Occipital lobe (tissue), 3 donors: ENCODE measurements at places on chromosomes 7 and 10. TPM values are rescaled to one million over a fixed set of nuclear protein-coding genes. Genes with fewer than 3 reads are reported as not detected.
A peak's percentile ranks its signal among the peaks of the same experiment; 100 is the strongest.

Gene CABCOCO1
- 3.4 TPM for total RNA-seq

Gene HPS6
- total RNA-seq, result 17.5 TPM

Gene SYT15
- 0.47 TPM for total RNA-seq

Gene LYZL1
- not detected for total RNA-seq

Gene PNLIPRP1
- not detected for total RNA-seq

Gene GALNT17
- 13.3 TPM for total RNA-seq

Gene GPR26
- 3.1 TPM for total RNA-seq

Gene SPAM1
- total RNA-seq, result not detected

Gene ITGA8
- total RNA-seq, result 2.8 TPM

Gene FKBP6
- not detected for total RNA-seq

Gene FAM25A
- total RNA-seq, result not detected

Gene TDRD1
- total RNA-seq, result under 0.01 TPM

Gene RBM20
- total RNA-seq, result 2.2 TPM

- DNase-seq, result no peak
Measured at GRCh38 chr7:93972029-93972725, 32.0 kb downstream of the BET1 start.

DNA sequence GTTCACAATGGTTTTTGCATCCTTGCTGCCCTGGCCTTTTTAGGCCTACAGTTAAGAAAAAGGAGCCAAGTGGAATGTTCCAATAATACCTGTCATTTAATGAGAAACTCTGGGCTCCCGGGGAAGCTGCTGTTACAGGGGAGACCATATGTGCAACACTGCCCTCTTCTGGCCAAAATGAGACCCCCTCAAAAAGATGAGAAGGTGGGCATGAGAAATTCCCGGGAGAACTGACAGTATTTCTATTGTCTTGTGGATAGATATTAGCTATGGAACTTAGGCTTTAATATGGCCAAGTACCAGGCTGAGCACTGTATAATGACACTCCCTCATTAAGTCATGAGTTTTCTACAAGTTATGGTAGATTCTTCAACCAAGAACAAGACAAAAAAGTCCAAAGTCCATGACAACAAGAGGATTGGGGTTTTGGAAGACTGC, 99.4 kb downstream of the CCDC3 start:
- peak; percentile 7 for DNase-seq

- no peak for DNase-seq
Measured at GRCh38 chr7:2610898-2611297, 20.9 kb upstream of the TTYH3 start.

DNA sequence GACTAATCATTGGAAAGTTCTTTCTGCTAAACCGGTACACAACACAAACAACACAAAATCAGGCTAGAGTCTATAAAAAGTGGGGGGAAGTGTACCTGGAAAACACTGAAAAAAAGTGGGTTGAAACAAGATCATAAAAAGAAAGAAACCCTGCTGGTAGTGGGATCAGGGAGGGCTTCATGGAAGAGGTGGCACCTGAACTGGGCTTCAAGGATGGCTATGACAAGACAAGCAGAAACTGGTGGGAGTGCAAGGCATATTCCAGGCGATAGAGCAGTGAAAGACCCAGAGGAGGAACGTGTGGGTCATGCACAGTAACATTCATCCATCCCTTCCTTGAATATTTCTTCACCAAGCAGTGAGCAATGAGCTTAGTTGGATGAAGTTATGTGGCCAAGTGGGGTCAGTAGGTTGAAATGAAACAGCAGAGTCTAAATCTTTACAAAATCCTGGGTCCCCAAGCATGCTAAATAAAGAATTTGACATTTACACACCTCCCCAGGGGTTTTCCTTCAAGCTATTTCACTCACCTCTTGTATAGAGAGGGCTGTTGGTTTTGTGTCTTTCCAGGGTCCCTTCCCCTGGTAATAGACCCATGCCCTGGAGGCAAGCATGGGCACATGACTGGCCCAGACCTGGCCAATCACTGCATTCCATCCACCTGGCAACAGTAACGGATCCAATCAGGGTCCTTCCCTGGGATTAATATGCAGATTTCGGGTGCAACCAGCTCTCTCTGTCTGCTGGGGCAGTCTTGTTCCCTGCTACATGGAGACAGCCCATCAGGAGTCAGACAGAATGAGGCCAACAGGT, 38.2 kb downstream of the SPOCK2 start:
- no peak for DNase-seq

- DNase-seq, result peak; percentile 84
Measured at GRCh38 chr7:1503816-1504775, at the start of gene INTS1. Gene INTS1, minus strand, starts transcription at chr7:1504389. Its CDS starts 429 bp downstream, at chr7:1503960.

- no peak for DNase-seq
Measured at GRCh38 chr10:49278497-49278981, 20.4 kb upstream of the C10orf71 start.

- DNase-seq, result no peak
Measured at GRCh38 chr7:3043544-3044371, at the start of gene CARD11. Gene CARD11, minus strand, starts transcription at chr7:3043867. Its CDS starts 85,361 bp downstream, at chr7:2958506.

DNA sequence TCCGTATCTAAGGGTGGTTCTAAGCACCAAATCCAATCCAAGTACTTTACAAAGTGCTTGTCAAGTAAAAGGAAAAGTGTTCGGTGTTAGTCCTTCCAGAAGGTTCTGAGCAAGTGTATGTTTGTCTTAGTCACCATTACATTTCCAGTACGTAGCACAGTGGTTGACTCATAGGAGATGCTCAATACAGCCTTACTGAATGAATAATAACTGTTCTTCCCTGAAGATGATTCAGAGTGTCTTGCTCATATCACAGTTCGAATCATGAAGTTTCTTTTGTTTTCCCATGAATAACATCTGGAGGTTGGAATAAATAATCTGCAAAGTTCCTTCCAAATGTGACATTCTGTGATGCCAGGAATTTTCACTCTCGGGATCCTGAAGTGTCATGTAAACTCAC, 53.4 kb downstream of the WNT2 start:
- no peak for DNase-seq

- DNase-seq, result no peak
Measured at GRCh38 chr10:46031648-46032532, 1.5 kb upstream of the NCOA4 start.

DNA sequence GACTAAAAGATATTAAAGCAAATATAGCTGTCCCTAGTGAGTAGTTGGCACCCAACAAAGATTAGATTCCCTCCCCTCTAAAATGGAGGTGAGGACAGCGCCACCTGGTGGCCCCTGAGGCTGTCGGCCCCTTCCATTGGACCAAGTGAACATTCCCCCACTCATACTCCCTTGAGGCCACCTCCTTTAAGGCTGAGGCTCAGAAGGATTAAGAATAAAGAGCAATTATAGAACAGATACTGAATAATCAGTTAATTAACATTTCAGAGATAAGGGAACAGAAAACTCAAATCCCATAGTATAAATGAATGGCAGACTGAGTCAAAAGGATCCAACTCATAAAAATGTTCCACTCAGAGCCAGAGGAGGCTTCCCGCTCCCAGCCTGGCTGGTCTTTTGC, 130.4 kb upstream of the GHITM start:
- no peak for DNase-seq

DNA sequence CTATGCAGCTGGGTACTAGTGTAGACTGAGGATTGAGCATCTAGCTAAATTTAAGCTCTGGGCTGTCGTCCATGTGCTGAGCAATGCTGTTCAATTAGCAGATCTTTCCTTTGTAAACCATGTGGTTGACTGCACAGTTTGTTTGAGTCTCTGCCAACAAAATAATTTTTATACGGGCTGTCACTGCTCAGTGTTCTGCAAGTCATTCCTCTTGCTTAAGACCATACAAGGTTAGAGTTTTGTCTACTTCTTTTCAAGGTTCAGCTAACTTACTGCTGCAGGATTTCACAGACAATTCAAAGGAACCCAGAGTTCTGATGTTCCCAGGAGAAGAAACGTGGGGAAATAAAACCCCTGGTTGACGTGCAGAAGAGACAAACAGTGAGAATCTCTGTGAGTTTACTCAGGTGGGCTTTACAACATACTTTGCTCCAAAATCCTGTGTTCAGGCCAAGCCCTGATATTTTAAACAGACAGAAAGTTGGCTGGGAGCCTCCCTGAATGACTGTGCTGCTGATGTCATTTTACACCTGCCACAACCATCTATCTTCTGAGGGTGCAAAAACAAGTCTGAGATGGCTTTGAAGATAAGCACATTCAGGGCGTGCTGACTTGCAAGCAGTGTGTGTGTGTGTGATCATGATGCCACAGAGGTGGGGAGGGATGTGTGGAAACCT, 177.1 kb upstream of the SVIL start:
- peak; percentile 40 for DNase-seq

DNA sequence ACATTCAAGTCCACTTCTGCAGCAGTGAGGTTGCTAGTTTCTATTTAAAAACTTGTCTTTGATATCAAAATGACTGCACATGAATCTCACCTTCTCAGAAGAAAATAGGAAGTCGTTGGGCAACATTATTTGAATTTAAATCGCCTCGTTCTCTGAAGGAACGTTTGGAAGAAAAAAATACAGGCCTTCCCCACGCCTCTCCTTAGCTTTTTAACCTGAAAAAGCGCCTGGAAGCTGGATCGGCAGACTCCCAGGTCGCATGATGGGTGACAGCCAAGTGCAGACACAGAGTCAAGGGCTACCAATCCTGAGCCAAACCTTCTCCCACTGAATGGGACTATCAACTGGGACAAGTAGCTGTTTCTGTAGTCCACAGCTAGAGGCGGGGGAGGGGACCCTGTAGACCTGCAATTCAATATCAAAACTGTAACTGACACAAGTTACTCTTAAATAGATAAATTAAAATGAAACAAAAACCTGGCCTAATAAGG, 2.2 kb downstream of the FAM53B start:
- no peak for DNase-seq

- no peak for DNase-seq
Measured at GRCh38 chr7:37656913-37657530, 26.5 kb upstream of the GPR141 start.

- DNase-seq, result no peak
Measured at GRCh38 chr7:127911968-127912511, 119.2 kb downstream of the LRRC4 start.

- no peak for DNase-seq
Measured at GRCh38 chr10:46042527-46042926, 3.5 kb downstream of the MSMB start.

DNA sequence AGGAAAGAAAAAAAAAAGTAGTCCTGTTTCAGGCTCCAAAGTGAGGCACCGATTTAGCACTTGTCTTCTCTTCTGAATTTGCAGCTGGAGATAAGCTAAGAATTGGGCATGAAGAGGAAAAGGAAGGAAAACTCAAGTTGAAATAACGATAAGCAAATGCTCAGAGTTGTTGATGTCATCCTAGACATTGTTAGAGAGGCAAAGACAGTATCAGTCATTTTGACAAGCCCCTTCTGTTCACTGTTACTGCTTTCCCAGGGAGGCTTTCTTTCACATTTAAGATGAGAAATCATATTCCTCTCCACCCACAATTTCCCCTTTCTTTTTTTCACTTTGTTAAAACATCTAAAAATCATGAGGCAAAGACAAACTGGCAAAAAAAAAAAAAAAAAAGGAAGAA, 41.8 kb downstream of the SORCS1 start:
- DNase-seq, result no peak

DNA sequence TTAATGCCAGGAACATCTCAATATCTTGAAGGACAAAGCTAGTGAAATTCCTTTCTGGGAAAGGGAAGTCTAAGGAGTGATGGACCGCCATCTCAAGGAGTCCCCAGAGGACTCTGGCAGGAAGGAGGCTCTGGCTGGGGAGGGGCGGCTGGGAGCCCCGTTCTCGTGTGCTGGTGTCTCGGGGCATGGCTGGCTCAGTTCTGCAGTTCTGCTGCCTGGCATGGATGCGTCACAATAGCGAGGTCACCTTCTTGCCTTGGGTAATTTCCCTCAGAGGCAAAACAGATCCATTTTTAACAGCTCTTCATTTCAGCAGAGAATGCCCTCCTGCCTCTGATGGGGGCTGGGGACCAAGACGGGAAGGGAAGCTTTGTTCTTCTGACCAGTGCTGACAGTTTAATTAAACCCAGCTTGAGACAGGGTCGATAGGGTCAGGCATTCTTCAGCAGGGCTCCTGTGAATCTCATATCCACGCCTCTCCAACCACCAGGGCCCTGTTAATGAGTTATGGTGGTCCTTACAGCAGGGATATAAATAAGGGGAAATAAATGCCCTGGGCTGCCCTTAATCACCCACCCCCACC, 35.7 kb downstream of the SLIT1 start:
- no peak for DNase-seq

DNA sequence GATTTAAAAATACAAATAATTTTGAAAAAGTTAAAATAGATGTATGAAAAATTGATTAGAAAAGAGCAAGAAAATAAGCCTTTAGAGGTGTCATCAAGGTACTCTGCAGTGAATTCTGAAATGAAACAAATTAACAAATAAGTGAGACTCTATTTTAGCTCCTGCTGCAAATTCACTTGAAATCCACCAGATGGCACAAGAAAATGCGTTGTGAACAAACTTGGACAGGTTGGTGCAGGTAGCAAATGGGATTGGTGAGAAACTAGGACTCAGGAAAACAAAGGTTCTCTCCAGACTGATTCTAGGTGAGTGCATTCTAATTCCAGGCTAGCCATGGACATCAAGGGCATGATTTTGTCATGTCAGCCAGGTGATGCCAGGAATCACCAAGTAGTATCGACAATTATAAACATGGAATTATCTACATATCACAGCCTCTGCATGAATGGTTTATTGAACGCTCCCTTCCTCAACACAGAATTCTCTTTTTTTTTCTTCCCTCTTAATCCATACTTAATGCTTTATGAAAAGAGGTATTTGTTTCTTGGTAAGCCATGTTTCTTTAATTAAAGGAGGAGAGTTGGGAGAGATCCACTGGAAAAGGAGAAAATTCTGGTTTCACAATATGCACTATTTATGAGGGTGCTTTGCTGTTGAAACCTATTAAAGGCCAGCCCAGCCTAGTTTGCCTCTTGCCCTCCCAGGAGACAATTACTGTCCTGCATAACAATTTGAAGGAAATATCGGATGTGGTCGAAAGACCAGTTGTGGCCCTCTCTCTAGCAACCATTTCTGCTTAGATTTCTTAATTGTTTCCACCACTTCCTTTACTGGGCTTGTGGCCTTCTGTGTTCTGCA, 118.1 kb downstream of the ZNF365 start:
- DNase-seq, result no peak

DNA sequence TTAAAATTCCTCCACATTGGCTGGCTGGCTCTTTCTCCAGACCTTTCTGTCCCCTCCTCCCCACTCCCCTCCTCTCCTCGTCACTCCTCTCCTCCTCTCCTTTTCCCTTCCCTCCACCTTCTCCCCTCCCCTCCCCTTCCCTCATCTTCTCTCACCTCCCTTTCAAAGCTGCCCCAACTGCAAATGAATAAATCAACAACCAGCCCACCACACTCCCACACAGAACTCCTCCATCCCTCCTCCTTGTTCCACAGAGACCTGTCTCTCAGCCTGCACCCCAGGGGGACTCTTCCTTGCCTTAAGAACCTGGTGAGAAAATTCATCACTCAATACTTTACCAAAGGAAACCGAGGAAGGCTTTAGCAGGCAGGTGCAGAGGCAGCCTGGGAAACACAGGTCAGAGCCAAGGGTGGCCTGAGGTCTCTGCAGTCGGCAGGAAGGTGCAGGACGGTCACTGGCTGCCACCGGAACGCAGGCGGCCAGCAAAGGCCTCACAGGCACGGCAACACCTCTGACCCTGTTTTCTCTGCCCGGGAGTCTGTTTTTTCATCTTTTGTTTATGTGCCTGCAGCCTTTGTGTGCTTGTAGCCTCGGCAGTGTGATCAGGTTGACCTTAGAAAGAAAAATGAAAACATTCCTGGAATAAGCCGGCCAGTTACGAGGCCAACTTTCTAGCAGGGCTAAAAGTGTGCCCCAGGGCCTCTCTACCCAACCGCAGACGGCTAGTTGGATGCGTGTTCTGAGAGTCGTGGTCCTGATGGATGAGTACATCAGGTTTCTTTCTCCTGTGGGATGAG, 207.6 kb upstream of the KLF6 start:
- no peak for DNase-seq

GRCh38 chr7:17318146-17318545, 19.7 kb downstream of the AHR start:
- no peak for DNase-seq

- no peak for DNase-seq
Measured at GRCh38 chr7:14480281-14480680, 422.3 kb downstream of the DGKB start.
